ENCODE measurements at places on chromosomes 7 and 10. TPM values are rescaled to one million over a fixed set of nuclear protein-coding genes. Genes with fewer than 3 reads are reported as not detected.

The ANKRD30A gene
- not detected for total RNA-seq

- DNase-seq, result no peak
Observed at GRCh38 chr7:89826121-89826520, 328.1 kb upstream of the STEAP1 start.

GRCh38 chr7:114175125-114175524, 239.5 kb upstream of the FOXP2 start:
- no peak for DNase-seq

DNA sequence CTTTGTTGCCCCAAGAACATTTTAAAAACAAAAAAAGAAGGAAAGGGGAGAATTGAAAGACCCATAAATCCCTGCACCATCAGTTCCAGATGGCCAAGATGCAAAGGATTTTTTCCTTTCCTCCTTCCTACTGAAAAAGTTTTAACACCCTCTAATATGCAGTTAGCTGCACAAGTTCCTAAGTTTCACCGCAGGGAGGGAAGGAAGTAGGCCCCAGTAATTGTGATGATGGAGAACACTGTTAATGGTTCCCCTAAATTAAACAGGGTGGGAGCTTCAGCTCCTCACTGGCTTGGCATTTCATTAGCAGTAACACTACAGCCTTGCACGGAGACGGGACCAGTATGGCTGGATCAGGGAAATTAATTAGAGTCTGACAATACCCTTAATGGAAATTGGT, 63.7 kb upstream of the PPIF start:
- DNase-seq, result no peak

- DNase-seq, result no peak
Observed at GRCh38 chr10:6135039-6135438, 46.2 kb downstream of the RBM17 start.

- peak; percentile 63 for DNase-seq
Observed at GRCh38 chr10:29811751-29812427, 177.1 kb upstream of the SVIL start.

Measured in mesothelial cell of epicardium (in vitro differentiated cells).